Activated CD4-positive, alpha-beta T cell treated with anti-CD3 and anti-CD28 coated beads, Interleukin-2, amount 50 U/mL, for 48 hours (primary cell): ENCODE measurements at places on chromosomes 12 and 14.

DNA sequence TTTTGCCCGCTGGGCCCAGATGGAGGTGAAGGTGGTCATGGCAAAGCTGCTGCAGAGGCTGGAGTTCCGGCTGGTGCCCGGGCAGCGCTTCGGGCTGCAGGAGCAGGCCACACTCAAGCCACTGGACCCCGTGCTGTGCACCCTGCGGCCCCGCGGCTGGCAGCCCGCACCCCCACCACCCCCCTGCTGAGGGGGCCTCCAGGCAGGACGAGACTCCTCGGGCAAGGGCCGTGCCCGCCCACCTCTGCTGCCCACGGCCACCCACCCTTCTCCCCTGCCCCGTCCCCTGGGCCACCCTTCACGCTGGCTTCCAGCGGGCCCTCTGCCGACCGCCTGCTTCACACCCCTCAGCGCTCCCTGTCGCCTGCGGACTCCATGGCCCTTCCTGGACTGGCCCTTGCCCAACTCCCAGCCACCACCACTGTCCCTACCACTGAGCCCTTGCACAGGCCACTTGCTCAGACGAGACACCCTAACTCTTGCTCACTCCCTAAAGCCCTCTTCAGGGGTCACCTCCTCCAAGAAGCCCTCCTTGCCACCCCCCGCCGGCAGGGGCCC, 42.5 kb downstream of the CYP46A1 start:
- no peak for DNase-seq

DNA sequence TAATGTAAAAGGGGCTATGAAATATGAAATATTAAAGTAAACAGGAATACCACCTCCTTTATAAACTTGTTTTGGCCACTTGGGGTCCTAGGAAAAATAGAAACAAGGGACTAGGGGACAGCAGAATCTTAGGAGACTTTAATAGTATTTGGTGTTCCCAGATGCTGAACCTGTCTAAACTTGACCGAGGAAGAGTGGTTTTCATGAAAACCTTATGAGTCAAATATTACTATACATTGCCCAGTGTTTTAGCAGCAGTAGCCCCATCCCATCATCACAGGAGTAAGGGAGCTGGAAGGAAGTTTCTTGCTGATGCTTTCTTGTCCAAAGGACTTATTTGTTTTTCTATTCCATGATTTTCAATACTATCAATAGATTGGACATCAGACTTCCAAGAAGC, 177.5 kb upstream of the CAND1 start:
- no peak for DNase-seq

GRCh38 chr12:16021676-16022075, 110.5 kb downstream of the DERA start:
- DNase-seq = no peak

GRCh38 chr14:44653641-44654040, 146.6 kb upstream of the FSCB start:
- DNase-seq = no peak

- DNase-seq = peak; percentile 7
Measured at GRCh38 chr12:19130224-19131024, 891 bp downstream of the PLEKHA5 start.

DNA sequence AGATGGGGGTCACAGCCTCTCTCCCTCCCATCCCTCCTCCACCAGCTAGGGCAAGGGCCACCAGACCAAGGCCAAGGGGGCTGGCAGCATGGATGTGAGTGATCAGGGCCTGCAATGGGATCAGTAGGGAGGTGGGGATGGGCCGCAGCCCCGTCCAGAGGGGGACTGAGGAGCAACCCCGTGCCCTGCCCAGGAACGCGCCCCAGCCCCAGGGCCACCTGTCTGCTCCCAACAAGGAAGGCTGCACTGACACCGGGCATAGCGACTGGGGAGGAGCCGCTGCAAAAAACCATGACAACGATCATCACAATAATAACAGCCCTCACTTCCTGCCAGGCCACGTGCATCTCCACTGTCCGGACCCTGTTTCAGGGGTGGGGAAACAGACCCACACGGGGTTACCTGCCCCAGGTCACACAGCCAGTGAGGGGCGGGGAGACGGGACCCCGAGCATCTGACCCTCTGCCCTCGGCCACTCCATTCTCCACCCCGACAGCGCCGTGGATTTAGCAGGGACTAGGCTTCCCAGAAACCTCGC, 24.3 kb downstream of the NCOR2 start:
- DNase-seq = no peak

GRCh38 chr14:95232894-95233584, 75.7 kb upstream of the DICER1 start:
- DNase-seq = no peak

GRCh38 chr12:124865728-124866127, 2.1 kb upstream of the SCARB1 start:
- no peak for DNase-seq

- no peak for DNase-seq
Measured at GRCh38 chr12:42962384-42962783, 372.8 kb upstream of the PRICKLE1 start.

GRCh38 chr12:91142221-91142631, 30.9 kb upstream of the LUM start:
- DNase-seq = no peak

DNA sequence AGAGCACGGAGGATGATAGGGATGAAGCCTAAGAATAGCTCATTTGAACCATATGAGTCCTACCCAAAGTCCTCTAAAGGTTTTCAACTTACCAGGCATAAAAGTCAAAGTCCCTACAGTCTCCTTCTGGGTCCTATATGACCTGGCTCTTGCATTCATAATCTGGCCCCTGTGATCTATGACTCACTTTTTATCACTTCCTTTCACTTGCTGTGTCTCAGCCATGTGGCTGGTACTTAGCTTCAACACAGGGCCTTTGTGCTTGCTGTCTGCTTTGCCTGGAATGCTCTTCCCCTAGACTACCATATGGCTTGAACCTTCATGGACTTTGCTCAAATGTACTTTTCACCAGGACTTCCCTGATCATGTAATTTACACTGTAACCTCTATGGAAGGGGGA, 137.6 kb upstream of the TMTC1 start:
- no peak for DNase-seq

DNA sequence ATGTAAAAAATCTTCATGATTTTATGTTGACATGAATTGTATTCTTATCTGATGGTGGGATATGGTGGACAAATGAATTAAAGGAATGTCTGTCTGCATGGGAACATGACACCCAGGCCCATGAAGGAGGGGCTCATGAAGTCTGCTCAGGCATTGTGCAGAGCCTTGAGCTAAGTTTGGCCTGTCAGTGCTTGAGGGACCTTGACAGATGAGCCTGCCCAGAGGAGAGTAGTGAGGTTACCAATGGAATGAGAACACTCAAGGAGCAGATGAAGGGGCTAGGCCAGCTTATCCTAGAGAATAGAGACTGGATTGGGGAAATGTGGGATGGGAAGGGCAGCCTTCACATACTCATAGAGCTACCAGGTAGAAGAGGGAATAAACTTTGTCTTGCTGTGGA, 68.8 kb downstream of the TMX1 start:
- DNase-seq = no peak

DNA sequence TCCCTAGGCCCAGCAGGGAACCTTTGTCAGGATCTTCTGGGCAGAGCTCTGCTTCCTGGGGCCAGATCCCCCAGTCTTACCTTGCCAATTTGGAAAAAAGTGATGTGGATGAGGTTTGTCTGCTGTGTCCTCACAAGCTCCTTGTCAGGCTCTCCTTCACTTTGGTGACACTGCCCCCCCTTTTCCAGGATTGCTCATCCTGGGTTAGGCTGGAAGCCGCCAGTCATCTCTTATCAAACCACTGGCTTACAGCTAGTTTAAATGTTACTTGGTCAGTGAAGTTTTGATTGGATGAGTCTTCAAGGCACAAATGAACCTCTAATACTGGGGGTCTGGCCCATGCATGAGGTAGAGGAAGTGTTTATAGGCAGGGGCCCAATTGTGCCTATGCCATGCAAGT, 15.3 kb downstream of the NYNRIN start:
- no peak for DNase-seq

- DNase-seq = no peak
Measured at GRCh38 chr12:115543269-115543668, 734.2 kb downstream of the MED13L start.

DNA sequence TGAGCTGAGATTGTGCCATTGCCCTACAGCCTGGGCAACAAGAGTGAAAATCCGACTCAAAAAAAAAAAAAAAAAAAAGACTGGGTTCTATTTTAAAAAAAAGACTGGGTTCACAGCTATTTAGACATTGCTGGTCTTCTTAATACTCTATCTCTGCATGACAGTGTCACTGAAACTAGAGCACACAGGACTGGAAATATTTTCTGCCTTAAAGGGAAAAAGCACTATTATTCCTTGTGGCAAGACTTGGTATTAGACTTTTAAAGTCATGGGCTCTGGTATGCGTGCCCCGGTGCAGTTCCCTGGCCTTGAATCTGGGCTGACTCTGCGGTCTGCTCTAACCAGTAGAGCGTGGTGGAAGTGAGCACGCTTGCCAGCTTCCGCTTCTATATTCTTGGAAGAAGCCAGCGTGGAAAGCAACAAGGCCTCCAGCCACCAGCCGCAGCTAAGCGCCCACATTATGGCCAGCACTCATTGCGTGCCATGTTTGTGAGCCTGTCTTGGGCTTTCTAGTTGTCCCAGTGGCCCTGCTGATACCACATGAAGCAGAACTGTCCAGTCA, 31.3 kb downstream of the PRKAB1 start:
- no peak for DNase-seq

GRCh38 chr12:19177754-19178153, 48.2 kb downstream of the PLEKHA5 start:
- DNase-seq = no peak

DNA sequence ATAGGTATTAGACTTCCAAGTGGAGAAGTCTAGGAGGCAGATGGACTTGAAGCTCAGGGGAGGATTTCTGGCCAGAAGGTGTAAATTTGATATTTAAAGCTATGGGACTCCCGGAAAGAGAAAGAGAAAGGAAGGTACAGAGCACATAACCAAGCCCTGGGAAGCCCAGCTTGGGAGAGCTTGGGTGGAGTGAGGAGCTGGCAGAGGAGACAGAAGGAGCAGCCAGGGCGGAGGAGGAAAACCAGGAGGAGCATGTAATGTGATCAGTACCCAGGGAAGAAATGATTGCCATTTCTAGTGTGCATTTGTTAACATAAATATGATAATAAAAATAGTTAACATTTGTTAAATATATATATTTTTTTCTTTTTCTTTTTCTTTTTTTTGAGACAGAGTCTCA, 67.4 kb downstream of the KICS2 start:
- DNase-seq = no peak

DNA sequence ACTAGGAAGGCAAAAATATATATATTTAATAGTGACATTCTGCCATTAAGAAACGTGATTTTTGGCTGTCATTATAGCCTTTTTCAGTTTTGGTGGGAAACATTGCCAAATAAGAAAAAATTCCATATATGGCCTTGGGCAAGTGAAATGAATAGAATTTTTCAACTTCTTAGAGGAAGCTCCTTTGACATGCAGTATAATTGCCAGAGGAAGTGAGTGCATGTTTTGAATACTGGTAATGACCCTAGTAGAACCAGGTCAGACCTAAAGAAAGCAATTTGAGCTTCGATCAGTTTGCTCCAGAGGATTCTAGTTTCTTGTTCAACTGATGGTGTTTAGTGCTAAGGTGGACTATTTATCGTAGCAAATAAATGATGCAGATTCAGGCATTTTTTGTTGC, 26.2 kb upstream of the TRIM9 start:
- no peak for DNase-seq

DNA sequence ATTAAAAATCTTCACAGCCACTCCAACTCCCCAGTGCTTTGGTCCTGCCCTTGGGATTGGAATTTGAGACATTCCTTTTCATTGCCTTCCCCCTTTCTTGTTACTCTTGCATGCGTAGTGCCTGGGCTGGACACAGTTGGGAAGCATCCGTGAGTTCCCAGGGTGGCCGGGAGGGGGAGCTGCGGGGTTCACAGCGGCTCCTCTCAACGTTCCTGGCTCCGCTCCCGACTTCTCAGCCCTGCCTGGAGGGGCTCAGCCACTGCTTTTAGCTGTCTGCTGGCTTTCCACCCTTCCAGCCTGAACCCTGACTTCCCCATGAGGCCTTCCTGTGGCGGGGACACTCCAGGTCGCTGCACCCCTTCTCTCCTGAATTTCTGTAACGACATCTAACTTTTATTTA, 3.2 kb downstream of the TEX52 start:
- DNase-seq = peak; percentile 68

- no peak for DNase-seq
Measured at GRCh38 chr12:98229540-98229924, 285.9 kb upstream of the TMPO start.

DNA sequence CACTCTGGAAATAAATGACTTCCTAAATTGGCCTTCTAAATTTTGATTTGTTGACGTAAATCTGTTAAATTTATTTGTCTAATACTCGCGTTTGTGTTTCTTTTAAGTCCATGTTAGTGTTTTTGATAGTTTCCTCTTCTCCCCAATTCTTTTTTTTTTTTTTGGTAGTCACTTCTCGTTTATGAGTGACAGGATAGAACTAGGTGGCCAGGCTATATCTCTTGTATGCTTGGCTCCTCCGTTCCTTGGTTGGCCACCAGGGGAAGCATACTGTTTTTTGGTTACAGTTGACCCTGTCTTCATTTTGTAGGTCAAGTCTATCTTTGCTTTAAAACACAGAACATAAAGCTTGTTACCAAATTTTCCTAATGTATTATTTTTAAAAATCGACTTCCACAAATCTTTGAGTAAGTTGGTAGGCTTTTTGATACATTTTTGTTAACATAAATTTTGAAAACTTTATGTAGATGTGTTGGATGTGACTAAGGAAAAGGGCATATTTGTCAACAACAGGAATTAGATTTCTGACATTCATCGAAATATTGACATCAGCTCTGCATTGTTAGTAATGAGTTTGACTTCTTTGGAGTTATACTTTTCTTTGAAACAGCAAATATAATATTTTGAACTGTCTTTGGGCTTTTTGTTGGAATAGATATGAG, 2.2 kb downstream of the RCOR1 start:
- peak; percentile 76 for DNase-seq

DNA sequence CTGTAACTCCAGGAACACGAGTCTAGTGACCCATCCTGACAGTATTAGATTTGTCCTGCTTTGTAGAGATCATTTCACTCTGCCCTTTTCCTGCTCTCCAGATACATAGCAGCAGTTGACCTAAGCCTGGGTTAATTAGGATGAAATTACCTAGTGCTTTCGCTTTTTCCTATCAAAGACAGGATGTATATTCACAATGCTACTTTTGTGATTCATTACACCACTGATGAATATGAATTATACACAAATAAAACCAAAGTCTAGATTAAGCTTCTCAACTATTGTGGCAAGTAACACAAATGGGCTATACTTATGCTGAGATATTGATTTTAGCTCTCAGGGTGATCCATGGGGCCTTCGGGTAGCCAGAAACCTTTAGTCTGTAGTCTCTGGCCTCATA, 17.9 kb downstream of the CERS5 start:
- DNase-seq = no peak

- no peak for DNase-seq
Measured at GRCh38 chr12:121634836-121635235, 8.5 kb downstream of the ORAI1 start.

- DNase-seq = no peak
Measured at GRCh38 chr12:61654698-61655097, 605.5 kb upstream of the USP15 start.

GRCh38 chr12:124747426-124748161, 116.1 kb downstream of the SCARB1 start:
- DNase-seq = no peak

GRCh38 chr12:51323966-51324895, at the start of gene BIN2:
BIN2 (minus strand) TSS chr12:51324174; CDS start chr12:51324102, 72 bp downstream.
- DNase-seq = peak; percentile 79

GRCh38 chr14:33573301-33573880, 377.5 kb downstream of the EGLN3 start:
- DNase-seq = no peak

GRCh38 chr12:5088586-5089264, 45.0 kb downstream of the KCNA5 start:
- no peak for DNase-seq
